NCI-H187 treated with DMSO at 0.1 percent for 48 hours (cell line): ENCODE measurements at places on chromosomes 6 and 20.

DNA sequence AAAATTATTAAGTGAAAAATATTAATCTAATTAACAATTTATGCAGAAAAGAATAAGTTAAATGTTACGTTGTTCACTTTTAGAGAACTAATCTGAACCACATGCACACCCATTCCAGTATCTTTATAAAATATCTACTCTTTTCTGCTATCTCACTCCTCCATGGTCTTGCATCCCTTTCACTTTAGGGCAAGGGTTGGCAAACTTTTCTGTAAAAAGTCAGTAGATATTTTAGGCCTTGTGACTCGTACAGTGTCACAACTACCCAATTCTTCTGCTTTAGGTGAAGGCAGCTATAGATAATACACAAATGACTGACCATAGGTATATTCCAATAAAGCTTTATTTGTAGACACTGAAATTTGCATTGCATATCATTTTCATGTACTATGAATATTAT lies 39.7 kb upstream of the SUPT3H start:
- no peak for DNase-seq

- DNase-seq = no peak
Observed at GRCh38 chr6:157860505-157860991, 37.5 kb downstream of the SNX9 start.

DNA sequence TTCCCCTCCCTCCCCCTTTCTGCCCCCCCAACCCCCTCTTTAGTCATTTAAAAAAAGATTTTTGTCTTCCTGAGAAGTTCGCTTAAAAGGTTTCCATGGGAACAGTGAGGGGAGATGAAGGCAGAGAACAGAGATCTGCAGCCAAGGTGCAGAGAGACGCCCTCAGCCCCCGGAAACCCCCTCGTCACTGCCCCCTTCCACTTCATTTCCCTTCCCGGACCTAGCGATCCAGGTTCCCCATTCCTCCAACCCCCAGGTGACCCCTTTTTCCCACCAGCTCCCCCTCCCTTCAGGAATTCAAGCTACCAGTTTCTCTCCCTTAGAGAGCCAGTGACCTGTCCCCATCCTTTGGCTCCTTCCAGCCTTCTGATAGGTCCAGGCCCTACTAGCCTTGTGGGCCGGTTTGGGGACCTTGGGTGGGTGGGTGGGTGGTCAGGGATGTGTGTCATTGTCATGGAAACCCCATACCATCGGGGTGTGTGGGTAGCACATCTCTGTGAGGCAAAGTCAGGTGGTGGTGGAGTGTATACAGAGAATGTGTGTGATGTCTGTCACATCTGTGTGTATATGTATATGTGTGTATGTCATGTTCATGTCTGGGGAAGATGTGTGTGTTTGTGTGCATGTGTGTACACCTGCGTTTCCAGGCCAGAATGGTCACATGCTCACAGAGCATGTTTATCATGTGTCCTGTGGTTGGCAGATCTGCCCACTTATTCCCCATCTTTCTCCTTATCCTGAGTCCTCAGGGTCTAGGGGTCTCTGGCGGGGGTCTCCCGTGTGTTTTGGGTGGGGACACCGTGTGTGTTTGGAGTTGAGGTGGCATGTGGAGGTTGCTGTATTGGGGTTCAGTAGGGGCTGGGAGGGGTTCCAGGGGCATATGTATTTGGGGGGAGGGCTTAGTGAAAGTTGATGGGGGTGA lies 7.0 kb downstream of the SYNGAP1 start:
- no peak for DNase-seq

GRCh38 chr6:135163440-135163738 lies 17.7 kb upstream of the MYB start:
- DNase-seq = no peak

DNA sequence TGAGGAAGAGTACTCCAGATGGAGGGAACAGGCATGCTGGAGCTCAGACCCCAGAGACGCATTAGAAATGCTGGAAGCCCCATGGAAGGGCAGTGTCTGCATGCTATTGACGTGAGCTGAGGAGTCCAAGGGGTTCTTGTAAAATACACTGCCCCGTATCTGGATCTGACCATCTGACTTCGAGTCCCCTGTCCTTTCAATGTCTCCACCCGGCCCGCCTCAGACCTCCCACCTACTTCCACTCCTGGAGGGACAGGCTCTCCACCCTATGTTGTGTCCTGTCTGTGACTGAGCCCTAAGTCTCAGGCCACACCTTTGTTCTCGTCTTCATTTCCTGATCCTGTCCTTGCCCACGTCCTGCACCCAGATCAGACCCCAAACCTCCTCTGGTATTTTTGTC lies 496.3 kb downstream of the CDH26 start:
- no peak for DNase-seq

GRCh38 chr6:35727231-35727934 lies 9.4 kb upstream of the ARMC12 start:
- DNase-seq = no peak

- DNase-seq = no peak
Observed at GRCh38 chr6:108667993-108668392, 107.3 kb downstream of the FOXO3 start.

DNA sequence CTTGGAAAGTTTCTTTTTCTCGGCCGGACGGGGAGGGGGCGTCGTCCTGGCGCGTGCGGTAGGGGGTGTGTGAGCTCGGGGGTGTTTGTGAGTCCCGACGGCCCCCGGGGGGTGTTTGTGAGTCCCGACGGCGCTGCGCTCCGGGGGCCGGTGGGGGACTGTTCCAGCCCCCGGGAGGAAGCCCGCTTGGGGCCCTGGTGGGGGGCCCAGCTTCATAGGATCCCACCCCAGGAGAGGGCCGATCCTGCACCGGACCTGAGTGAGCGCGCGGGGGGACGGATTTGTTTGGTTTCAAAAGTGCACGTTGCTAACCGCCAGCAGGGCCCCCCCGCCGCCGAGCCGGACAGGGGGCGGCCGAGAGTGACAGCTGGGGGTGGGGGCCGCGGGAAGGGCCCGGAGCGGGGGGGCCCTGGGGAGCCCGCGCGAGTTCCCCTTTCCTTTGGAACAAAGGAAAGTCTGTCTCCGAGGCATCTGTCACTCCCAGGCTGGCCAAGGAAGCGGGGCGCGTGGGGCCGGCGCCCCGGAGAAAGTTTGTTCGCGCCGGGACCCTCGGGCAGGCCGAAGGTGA lies 485 bp downstream of the TGIF2 start:
- no peak for DNase-seq

- no peak for DNase-seq
Observed at GRCh38 chr20:47887477-47888080, 102.3 kb upstream of the SULF2 start.

GRCh38 chr6:84512391-84512790 lies 252.0 kb downstream of the TBX18 start:
- DNase-seq = no peak

DNA sequence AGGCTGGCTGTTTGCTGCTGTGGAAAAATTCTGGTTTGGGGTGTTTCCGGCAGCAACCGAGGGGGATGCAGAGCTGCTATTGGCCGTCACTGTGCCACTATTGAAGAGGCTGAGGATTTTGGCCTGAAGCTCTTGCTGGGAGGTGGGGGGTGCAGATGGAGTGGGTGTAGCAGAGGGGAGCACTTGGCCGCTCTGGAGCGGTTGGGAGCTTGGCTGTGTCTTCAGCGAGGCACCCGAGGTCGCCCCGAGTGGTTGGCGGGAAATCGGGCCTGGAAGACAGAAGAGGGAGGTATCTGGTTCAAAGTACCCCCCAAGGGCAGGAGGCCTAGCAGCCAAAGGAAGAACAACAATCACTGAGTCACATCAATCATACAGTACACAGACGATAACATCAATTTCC lies 27.1 kb downstream of the NCOA5 start:
- DNase-seq = no peak

- DNase-seq = no peak
Observed at GRCh38 chr6:158807515-158808441, 11.4 kb downstream of the EZR start.

GRCh38 chr6:142746524-142746923 lies 198.5 kb downstream of the HIVEP2 start:
- no peak for DNase-seq

DNA sequence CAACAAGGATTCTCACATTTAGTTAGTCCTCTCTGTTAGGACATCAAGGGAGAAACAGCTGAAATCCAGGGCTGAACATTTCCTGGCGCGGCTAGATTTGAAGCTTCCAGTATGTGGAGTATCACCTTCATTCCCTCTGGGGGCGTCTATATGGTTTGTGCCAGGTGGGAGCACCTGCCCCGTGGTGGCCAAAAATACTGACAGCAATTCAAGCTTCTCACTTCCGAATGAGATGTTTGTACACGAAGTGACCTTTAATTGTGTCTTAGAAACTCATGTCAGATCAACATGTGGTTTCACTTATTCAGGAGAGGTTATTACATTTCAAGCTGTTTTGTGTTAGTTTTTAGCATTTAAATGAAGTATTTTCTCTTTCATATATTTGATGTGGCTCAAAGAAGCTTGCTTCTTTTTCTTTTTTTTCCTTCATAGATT lies 67.3 kb upstream of the ZNF217 start:
- no peak for DNase-seq

DNA sequence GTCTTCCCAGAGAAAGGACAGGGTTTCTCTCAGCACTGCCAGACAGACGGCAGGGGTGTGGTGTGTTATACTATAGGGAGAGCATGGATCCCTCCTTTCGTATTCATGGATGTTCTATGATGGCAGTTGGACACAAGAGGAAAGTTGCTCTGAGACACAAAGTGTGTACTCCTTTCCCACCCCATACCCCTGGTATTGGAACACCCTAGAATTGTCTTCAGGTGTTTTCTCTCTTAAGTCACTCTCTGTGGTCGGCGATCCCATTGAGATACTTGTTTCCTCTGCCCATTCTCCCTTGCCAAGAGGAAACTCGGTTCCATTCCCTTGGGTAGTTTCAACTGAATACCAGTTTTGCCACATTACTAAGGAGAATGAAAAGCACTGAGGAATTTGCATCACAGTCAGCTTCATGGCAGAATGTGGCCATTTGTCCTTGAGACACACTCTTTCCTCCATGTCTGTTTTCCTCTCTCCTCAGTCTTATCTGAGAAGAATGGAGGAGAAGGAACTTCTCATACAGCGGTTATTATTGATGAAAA lies 53.4 kb downstream of the RNF182 start:
- no peak for DNase-seq

DNA sequence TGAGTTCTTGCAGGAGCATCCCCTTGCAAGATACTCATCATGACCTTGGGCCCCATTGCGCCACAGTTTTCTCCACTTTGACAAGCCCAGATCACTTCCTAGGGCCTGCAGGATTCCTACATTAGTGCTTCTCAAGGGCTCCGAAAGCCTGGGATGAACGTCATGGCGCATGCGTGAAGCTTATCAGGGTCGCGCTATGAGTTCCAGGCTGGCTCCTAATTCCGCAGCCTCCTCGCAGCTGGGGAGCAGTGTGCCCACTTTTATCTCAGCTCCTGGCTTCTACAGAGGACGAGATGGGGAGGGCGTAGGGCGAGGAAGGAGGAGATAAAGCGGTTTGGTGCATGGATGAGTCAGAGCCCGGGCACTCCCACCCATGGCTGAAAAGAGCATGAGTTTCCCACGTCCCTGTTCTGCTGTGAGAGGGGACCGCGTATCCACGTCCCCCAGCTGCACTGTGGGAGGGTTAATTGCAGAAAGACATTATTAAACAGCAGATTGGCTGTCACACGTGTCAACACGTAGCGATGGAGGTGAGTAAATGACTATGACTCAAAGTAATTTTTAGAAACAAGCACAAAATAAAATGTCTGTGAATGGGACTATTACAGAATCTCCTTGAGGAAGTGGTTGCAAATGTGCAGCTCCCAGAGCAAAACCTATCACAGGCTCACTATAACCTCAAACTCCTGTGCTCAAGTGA lies 72.9 kb upstream of the DSP start:
- no peak for DNase-seq

- DNase-seq = no peak
Observed at GRCh38 chr6:1679688-1680068, 70.0 kb downstream of the FOXC1 start.

- DNase-seq = no peak
Observed at GRCh38 chr6:44976677-44977641, 351.2 kb upstream of the RUNX2 start.

DNA sequence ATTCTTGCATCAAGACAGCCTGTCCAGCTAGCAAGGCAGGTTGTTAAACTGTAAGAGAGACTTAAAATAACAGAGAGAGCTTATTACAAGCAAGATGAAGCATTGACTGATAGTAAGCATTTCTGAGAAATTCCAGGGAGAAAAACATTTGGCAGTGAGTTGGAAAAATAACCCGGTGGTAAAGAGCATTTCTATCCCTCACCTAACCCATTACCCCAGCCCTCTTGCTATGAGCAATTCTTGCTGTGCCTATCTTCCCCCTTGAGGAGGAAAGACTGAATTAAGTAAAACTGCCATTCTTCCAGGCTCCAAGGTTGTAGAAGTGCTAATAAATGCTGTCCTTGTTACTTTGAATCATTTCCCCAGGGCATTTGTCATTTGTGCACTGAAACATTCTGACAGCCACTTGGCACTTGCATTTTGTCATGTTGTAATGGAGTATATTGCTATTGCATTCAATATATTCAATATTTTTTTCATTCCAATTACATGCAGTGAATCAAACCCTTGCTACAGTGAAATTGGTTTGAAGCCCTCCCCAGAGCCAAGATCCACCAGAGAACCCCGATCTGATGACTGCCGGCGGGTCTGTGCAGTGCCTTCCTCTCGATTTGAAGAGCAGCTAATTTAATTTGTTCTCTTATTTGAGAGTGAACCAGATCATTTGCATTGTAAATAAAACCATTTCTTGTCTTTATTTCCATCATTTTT lies 291.1 kb downstream of the HIVEP2 start:
- no peak for DNase-seq

- DNase-seq = no peak
Observed at GRCh38 chr6:3905945-3906845, 57.0 kb downstream of the FAM50B start.

DNA sequence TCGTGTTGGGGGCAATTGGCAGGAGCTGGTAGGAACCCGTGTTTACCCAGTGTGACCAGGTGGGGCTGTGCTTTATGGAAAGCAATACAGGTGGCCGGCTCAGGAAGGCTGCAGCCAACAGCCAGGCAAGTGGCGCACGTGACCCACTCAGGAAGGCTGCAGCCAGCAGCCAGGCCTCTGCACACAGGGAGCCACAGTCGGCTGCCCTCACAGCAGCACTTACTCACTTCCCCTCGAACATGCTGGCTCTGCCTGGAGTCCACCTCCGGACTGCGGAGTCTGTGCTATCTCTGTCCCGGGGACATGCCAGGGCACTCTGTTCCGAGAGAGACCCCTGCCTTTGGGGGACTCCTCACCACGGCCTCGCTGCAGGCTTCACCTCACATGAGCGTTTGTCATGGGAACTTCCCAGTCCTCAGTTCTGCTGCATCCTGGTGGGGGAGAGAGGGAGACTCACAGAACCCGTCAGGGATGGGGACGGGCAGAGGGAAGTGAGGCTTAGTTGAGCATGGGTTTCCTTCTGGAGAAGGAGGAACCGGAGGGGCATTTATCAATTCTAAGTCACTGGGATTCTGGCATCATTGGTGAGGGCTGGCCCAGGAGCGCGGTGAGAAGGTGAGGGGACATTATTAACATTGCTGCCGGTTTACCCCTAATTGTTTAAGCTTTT lies 76.8 kb downstream of the TTLL2 start:
- DNase-seq = peak; percentile 43

GRCh38 chr20:45179166-45179565 lies 4.5 kb downstream of the PI3 start:
- DNase-seq = no peak
